ENCODE measurements at places on chromosomes 7 and 10.

DNA sequence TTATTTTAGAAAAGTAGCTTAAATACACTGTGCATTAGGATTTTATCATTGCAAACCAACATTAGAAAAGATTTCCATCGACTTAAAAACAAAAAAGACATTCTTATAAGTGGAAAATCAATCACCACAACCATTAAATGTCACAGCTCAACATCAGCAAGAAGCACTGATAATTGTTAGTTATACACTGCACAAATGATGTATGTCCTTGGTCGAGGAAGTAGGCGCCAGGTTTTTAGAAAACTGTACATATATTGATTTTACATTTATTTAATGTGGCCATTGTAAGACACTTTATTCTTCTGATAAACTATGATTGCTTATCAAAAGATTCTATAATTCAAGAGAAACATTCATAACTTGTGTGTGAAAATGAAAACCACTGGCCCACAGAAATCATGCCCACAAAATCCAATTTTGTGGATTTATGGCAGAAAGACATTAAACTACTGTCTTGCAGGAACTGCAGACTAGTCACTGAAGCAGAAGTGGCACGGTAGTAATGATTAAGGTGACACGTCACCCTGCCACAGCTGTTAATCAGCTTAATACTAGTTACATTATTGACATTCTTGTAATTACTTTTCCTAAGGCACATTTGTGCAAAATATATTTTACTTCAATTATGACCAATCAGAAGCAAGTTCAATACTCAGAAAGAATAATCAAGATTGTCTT is 79.4 kb downstream of the VPS41 start:
- no peak for DNase-seq

- DNase-seq = no peak
Observed at GRCh38 chr7:44974549-44974948, 4.3 kb downstream of the MYO1G start.

GRCh38 chr7:50863053-50863452 is 80.4 kb upstream of the GRB10 start:
- no peak for DNase-seq

DNA sequence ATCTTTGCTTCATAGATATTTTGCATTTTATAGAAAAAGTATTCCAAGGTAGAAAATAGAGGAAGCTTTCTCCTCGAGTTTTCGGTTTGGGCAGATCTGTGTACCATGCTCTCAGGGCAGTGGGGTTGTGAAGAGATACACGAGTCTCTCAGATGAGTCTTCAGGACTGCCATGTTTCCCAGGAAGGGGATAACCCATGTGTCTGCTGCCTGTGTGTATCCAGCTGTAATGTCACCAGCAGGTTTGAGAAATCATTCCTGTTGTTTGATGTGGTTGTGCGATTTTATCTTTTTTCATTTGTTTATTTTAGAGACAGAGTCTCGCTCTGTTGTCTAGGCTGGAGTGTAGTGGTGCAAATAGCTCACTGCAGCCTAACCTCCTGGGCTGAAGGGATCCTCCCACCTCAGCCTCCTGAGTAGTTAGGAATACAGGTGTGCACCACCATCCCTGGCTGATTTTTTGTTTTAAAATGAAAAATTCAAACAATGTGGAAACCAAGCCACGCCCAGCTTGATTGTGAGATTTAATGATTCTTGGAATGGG is 48.9 kb downstream of the SNX10 start:
- no peak for DNase-seq

- no peak for DNase-seq
Observed at GRCh38 chr7:30159163-30159562, 24.4 kb downstream of the MTURN start.

GRCh38 chr10:22501413-22501812 is 156.1 kb downstream of the SPAG6 start:
- DNase-seq = no peak

DNA sequence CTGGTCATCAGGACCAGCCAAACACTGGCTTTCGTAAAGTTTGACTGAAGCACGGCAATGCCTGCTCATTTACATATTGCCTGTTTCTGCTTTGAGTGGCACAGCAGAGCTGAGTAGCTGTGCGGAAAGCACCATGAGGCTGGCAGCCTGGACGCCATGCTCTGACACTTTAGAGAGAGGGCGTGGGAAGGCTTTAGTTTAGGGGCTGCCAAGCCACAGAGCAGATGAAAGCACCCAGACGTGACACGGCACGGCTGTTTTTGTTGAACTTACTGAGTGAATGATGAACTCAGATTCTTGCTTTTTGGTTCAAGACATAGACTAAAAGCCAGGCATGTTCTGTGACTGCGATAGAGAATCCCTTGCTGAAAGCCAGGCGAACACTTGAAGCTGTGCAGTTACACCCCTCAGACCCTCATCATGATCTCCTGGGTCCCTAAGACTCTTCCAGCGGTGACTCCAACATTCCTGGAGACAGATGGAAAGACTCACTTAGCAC is 182.1 kb downstream of the ZMYND11 start:
- no peak for DNase-seq

GRCh38 chr10:4519658-4520402 is 306.2 kb upstream of the AKR1E2 start:
- DNase-seq = no peak

DNA sequence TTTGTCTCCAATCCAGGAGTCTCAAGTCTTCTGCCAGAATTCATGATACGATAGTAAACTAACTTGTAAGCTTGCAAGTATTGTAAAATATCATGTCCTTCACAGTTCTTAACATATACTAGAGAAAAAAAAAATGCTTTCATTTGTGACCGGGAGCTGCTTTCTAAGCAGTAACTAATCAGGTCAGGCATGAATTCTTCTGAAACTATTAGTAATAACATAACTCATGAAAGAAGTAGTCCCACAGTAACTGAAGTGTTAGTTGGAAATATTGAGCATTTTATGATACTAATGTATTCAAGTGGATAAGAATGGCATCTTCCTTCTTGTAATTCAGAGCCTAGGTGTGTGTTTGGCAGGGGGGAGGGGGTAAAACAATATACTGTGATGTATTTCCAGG is 665.6 kb downstream of the DNAJB9 start:
- DNase-seq = no peak

DNA sequence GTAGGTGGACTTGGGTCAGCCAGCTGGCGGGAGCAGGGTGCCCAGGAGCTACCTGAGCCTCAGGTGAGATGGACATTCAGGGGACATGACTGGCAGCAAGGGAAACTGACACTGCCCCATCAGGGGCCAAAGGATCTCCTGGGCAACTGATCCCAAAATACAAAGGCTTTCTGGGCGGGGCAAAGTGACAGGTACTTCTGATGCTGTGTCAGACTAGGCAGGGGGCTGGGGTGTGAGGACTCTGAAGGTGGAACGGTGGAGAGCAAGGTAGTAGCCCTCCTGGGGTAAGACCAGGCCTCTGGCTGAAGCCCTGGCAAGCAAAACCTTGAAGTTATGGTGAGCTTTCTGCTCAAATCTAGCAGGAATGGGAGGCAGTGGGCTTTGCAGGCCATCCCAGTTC is 4.4 kb downstream of the OPN4 start:
- DNase-seq = no peak

DNA sequence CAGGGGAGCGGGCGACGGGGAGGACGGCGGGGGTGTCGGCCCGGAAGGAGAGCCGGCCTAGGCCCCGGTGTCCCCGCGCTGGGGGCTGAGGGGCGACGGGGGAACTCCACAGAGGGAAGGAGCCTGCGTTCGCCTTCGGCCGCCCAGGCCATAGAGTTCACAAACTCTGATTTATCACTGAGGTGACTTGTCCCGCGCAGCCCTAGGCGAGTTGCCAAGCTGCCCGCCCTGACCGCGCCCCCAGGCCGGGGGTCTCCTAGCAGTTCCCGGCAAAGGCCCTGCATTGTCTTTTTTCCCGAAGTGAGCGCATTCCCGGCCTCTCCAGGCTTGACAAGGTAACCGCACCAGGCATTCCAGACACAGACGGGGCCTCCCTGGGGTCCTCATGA is 2.9 kb upstream of the NKX6-2 start:
- DNase-seq = no peak

GRCh38 chr7:101598986-101599771 is 29.9 kb downstream of the MYL10 start:
- no peak for DNase-seq

DNA sequence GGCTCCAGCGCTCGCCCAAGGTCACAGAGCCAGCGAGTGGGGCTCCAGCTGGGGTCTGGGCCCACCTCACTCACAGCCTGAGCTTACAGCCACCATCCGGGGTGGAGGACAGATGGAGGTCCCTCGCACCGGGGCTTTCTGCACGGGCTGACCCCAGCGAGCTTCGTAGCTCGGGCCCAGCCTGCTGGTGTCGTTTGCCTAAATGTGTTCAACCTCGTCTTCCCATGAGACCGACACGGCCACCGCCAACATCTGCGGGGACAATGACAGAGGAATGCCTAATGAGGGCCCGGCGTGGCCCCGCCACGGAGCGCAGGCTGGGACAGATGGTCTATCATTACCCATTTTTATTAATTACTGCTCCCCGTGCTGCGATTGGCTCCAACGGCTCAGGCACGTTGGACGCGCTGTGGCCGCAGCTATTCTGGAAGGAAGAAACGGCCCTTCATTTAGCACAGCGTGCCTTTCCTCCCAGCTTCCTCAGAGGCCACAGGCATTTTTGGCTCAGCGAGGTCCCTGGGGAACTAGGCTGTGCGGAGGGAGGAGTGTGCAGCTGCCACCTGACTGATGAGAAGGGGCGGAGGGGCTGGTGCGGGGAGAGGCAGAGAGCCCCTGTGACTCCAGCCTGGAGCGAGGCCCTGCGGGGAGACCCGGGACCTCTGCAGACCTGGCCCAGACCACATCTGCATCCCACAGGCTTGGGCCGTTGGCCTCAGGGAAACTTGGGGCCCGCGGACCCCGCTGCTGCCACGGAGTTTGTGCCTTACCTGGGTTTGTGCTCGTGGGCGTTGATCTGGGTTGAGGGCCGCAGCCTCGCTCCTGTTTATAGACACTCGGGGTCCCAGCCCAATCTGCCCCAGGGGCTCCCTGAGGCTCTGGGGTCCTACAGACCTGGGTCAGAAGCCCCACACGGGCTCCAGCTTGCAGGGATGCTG is 22.9 kb upstream of the ELFN1 start:
- DNase-seq = no peak

- DNase-seq = no peak
Observed at GRCh38 chr7:43569424-43569823, 13.5 kb upstream of the STK17A start.

GRCh38 chr10:128530301-128530700 is 404.1 kb upstream of the MKI67 start:
- no peak for DNase-seq

GRCh38 chr10:21458126-21458871 is 67.2 kb downstream of the SKIDA1 start:
- no peak for DNase-seq

- peak; percentile 6 for DNase-seq
Observed at GRCh38 chr10:88092973-88093372, 229.5 kb downstream of the PTEN start.

DNA sequence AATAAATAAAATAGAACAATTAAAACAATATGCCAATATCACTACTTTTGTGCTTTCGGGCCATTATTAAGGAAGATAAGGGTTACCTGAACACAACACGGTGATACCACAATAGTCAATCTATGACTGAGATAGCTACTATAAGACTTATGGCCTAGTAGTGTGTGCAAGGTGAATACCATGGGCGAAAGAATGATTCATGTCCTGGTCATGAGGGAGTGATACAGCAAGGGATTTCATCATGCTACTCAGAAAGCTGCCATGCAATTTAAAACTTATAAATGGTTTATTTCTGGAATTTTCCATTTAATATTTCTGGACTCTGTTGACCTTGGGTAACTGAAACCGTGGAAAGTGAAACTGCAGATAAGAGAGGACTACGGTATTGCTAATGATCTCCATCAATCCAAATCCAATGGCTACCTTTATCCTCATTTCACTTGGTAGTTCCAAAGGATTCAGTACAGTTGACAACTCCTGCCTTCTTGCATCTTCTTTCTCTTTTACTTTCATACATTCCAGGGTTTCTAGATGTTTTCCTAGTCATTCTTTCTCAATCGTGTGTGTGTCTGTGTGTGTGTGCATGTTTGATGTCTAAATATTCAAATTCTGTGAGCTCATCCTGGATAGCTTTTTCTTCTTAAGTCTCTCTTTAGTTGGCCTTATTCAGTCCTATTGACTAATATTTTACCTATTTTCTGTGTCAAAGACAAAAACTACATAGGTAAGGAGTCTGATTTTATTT is 100.5 kb upstream of the MAGI2 start:
- no peak for DNase-seq

- no peak for DNase-seq
Observed at GRCh38 chr10:118541718-118542117, 53.7 kb downstream of the PRLHR start.

DNA sequence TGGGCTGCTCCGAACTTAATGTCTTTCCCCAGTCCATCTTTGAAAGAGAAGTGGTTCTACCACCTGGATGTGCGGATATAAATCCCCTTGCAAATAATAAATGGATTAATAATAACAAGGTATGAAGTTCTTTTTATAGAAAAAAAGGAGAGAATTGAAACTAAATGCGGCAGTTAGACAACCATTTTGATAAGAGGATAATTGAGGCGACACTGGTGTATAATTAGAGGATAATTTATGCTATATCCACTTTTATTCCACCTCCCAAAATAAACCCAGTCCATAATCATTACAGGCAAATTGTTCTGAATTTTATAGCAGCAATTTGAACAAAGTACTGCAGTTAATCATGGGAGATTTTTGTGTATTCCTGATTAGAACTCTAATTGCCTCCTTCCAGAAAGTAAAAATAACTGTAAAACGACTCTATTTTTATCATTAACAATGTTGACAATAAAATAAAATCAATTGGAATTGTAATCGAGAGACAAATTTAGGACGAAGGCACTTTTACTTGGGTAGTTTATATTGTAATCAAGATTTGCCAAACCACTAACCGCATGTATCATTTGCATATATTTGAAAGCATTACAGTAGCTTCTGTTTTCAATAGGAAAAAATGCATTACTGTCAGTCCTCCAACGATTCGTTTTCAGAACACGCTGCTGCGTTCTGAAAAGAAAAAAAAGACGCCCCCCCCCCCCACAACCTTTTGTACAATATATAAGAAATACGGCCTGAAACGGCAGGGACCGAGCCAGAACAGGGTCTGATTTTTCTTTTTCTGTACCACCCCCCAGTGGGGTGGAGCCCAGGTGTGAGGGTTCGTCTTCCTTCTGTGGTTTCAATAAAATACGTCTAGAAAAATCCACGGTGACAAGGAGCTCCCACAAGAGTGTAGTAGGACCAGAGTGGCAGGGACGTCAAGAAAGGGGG is 838 bp upstream of the DLX6 start:
- DNase-seq = no peak

GRCh38 chr10:129323879-129324278 is 143.2 kb upstream of the MGMT start:
- no peak for DNase-seq

- no peak for DNase-seq
Observed at GRCh38 chr7:91780521-91780920, 100.0 kb downstream of the MTERF1 start.

- peak; percentile 64 for DNase-seq
Observed at GRCh38 chr7:128387216-128388144, 22.3 kb downstream of the IMPDH1 start.

GRCh38 chr10:104589431-104589830 is 51.7 kb upstream of the SORCS3 start:
- no peak for DNase-seq

- DNase-seq = no peak
Observed at GRCh38 chr10:100824886-100825285, 79.5 kb downstream of the PAX2 start.

- no peak for DNase-seq
Observed at GRCh38 chr10:44334621-44335184, 50.2 kb downstream of the CXCL12 start.

All from activated CD4-positive, alpha-beta T cell treated with anti-CD3 and anti-CD28 coated beads, Interleukin-2, amount 50 U/mL, for 1 hour (primary cell).